Chondrocyte (in vitro differentiated cells): ENCODE measurements at places on chromosomes 3 and 15. TPM values are rescaled to one million over a fixed set of nuclear protein-coding genes. Genes with fewer than 3 reads are reported as not detected.

GRCh38 chr3:9119331-9119730 lies 130.1 kb downstream of the SRGAP3 start:
- peaks cover under 1% of the 10 kb centered on the region for H3K36me3 ChIP-seq
- H3K4me1 ChIP-seq, result peaks cover 5% of the 10 kb centered on the region
- H3K4me3 ChIP-seq, result no peak overlapping the region
- no peak for DNase-seq

GRCh38 chr3:98504539-98504938 lies 7.1 kb downstream of the OR5K2 start:
- H3K36me3 ChIP-seq, result peaks cover 6% of the 10 kb centered on the region
- H3K4me3 ChIP-seq, result no peak overlapping the region
- no peaks in the 10 kb centered on the region for H3K4me1 ChIP-seq
- H3K27me3 ChIP-seq, result peaks cover 9% of the 10 kb centered on the region

DNA sequence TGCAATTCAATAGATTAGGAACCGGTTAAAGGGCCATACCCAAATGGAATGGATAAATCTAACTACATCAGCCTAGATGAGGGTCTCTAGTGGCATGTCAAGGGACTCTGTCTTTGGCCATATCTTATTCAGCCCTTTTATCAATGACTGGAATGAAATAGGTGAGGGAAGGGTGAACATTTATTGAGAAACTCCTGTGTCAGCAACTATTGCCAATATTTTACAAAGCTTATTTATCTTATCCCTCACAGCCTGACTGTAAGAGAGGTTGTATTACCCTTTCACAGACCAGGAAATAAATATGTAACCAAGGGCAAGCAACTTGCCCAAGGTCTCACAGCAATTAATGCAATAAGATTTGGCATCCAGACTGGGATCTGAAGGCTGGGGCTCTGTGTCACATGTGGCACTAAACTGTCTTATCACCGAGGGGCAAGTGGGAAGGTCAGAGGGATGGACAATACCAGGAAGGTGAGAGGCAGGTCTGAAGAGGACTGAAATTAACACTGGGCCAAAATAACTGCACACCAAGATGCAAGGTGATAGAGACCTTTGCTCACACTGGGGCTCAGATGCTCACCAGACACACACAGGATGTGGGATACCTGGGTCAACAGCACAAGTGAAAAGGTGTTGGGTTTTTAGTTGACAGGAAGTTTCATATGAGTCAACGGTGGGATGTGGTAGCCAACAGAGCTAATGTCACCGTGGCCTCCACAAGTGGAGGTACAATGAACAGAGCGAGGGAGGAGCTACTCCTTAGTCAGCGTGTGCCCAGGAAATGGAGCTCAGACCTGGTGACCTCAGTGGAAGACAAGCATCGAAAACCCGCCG lies 261.3 kb downstream of the RPLP1 start:
- peaks cover 9% of the 10 kb centered on the region for H3K27me3 ChIP-seq
- peaks cover 3% of the 10 kb centered on the region for H3K36me3 ChIP-seq
- H3K27ac ChIP-seq, result no peak overlapping the region
- DNase-seq, result no peak

Gene SERPINI2
- not detected in 3 replicates for total RNA-seq

Gene MAP4
- 376 to 414 TPM (median 401 TPM) in 3 replicates for total RNA-seq
